ENCODE measurements at places on chromosomes 2 and 18. TPM values are rescaled to one million over a fixed set of nuclear protein-coding genes. Genes with fewer than 3 reads are reported as not detected.

Gene CHRND
- not detected for total RNA-seq

Gene CCDC148
- not detected for total RNA-seq

Gene SULT1C4
- total RNA-seq, result not detected

Gene PSMA8
- 0.93 TPM for total RNA-seq

Gene SULT6B1
- total RNA-seq, result not detected

Gene RMND5A
- total RNA-seq, result 46.4 TPM

- peak; percentile 84 for DNase-seq
Observed at GRCh38 chr2:70995426-70995729, 705 bp upstream of the TEX261 start.

DNA sequence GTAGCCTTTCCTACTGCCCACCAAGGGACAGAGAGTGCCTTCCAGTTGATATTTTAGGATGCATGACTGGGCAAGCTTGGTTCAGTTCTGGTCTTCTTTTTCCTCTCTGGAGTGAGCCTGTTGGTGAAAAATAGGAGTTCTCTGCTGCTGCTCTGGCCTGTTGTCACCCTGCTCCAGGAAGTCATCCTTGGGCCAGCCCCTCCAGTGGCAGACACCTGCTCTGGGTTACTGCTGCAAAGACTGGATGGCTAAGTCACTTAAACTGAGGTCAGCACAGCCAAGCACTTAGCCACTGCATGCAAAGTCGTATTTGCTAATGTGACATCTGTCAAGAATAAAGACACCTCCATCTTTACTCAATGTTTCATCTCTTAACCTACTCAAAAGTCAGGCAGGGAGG lies 219.6 kb upstream of the ID2 start:
- no peak for DNase-seq

DNA sequence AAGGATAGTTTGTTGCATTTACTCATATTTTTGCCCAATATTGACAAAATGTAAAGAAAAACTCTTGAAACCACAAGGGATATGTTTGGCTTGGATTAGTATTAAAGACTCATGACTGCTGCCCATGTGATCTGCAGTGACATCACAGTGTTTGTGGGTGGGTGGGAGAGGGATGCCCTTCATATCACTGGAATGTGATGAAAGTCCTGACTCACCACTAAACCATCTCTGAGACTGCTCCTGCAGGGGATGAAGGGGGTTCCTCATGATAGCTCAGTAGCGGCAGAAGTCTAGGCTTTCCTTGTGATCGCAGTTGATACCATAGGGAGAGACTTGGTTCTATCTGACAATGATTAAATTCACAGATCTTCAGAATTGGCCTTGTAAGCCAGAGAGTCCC lies 451.2 kb downstream of the CNTNAP5 start:
- DNase-seq, result no peak

GRCh38 chr2:86072271-86072858 lies 33.3 kb downstream of the POLR1A start:
- DNase-seq, result no peak

DNA sequence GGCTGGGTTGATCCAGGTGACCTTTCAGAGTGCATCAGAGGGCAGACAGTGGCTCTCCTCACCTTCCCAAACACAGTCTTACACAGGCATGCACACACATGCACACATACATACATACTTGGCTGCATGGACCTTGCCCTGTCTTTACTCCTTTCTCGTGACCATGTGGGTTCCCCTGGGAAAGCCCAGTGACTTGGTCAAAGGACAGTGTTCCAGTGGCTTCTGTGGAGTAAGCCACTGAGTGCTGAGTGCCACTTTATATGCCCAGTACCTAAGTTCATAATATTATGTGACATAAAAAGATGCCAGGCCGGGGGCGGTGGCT lies 249.4 kb downstream of the MYCN start:
- no peak for DNase-seq

DNA sequence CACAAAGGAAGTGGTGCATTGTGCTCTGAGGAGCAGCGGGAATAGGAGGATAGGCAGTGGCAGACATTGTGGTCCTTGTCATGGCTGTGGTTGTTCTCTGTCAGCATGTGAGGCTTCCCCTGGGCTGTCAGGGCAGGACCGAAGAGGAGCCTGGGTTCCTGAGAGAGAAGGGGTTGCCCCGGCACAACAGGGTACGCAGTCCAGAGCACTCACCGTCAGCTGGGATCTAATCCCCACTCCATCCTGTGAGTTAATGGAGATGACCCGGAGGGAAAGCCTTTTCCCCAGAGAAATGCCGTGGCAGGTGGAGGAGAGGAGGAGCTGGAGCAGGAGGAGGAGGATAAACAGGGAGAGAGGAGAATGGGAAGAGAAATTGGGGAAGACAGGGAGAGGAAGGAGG lies 396.7 kb upstream of the HS6ST1 start:
- no peak for DNase-seq

GRCh38 chr2:102120261-102120660 lies 22.3 kb upstream of the IL1R1 start:
- DNase-seq, result no peak

GRCh38 chr2:216618785-216619184 lies 14.4 kb upstream of the IGFBP2 start:
- no peak for DNase-seq

DNA sequence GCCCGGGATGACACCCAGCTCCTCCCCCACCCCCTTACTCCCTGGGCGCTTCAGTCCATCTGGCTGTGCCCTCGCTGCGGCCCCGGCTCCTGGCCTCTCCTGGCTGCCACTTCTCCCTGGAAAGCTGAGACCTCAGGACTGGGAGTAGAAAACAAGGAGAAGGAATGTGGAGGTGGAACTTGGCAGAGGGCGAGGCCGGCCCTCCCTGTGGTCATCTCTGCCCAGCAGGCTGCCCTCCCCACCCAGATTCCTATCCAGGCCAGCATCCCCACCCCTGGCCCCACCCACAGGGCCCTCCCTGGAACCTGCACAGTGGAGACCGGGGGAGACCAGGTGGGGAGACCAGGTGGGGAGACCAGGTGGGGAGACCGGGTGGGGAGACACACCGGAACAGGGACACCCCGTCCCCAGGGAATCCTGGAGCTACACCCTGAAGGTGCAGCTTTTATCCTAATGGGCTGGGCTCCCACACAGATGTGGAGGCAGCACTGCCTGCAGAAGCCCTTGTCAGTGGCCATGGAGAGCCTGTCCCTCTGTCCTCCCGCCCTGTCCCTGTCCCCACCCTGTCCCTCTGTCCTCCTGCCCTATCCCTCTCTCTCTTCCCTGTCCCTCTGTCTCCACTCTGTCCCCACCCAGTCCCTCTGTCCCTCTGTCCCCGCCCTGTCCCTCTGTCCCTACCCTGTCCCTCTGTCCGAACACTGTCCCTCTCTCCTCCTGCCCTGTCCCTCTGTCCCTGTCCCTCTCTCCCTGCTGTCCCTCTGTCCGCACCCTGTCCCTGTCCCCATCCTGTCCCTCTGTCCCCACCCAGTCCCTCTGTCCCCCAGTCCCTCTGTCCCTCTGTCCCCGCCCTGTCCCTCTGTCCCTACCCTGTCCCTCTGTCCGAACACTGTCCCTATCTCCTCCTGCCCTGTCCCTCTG lies 157.1 kb downstream of the PXDN start:
- no peak for DNase-seq

GRCh38 chr2:113858764-113859163 lies 31.1 kb upstream of the ACTR3 start:
- DNase-seq, result no peak

DNA sequence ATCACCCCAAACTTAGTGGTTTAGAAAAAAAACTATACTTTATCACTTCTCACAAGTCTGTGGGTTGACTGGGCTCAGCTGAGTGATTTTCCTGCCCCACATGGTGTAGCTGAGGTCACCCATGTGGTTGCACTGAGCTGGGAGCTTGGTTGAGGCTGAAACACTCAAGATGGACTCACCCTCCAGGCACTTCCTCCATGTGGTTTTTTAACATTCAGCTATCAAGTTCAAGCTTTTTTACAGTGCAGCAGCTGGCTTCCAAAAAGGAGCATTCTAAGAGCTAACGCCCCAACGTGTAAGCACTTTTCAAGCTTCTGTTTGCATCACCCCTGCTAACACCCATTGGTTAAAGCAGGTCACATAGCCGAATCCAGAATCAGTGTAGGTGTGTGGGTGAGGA lies 105.9 kb upstream of the CREB1 start:
- peak; percentile 85 for DNase-seq

DNA sequence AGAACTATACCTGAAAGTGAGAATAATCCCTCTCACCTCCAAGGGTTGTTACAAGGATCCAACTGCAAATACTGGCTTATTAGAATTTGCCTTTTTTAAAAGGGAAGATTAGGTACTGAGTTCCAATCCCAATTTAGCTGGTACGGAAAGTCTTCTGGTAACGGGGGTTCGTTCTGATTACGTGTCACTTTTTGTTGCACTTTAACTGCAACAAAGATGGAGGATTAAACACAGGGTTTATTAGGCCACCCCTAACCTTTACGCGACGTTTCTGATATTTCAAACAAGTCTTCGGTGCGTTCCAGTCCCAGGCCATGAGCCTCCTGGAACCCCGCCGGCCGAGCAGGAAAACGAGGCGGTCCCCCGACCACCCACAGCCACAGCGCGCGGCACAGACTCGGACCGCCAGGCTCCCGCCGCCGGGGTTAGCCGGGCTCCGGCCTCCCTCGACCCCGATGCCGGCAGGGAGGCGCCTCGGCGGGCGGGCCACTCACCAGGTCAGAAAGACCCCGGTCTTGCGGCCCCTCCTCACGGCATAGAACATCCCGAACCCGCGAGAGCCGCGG lies 411 bp downstream of the RNASEH1 start:
- no peak for DNase-seq

GRCh38 chr2:63622751-63623150 lies 34.0 kb downstream of the MDH1 start:
- DNase-seq, result no peak

DNA sequence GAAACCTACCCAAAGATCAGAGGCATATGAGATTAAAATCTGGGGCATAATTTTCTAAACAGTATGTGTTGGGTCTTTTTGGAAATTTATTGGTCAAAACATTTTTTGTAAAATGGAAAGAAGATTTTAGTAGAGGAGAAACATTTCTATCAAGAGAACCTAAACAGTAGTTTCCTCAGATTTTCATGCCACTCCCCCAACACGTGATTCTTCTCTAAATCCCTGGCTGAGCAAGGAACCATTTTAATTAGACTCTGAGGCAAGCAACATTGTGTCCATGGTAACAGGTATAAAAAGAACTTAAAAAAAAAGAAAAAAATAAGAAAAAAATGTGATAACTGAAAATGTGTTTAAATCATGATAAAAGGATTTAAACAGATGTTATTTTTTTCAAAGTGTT lies 1105.2 kb upstream of the ZEB2 start:
- DNase-seq, result no peak

DNA sequence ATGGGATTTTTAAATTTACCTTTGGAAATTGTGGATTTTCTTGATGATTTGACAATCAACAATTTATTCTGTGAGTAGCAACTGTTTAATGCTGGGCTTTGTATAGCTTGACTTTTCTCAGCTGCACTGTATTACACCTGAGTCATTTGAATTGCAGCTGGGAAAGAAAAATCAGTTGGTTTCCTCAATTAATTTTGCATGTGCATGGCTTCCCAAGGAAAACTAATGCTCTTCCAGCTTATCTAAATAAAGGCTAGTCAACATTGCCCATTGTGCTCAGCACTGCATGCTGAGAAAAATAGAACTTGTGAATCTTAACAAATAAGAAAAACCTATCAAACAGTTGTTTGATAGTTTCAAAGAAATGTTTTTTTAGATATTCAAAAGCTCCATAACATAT lies 268.3 kb upstream of the CDH20 start:
- DNase-seq, result no peak

- DNase-seq, result no peak
Observed at GRCh38 chr18:65906621-65907034, 155.8 kb downstream of the CDH7 start.

DNA sequence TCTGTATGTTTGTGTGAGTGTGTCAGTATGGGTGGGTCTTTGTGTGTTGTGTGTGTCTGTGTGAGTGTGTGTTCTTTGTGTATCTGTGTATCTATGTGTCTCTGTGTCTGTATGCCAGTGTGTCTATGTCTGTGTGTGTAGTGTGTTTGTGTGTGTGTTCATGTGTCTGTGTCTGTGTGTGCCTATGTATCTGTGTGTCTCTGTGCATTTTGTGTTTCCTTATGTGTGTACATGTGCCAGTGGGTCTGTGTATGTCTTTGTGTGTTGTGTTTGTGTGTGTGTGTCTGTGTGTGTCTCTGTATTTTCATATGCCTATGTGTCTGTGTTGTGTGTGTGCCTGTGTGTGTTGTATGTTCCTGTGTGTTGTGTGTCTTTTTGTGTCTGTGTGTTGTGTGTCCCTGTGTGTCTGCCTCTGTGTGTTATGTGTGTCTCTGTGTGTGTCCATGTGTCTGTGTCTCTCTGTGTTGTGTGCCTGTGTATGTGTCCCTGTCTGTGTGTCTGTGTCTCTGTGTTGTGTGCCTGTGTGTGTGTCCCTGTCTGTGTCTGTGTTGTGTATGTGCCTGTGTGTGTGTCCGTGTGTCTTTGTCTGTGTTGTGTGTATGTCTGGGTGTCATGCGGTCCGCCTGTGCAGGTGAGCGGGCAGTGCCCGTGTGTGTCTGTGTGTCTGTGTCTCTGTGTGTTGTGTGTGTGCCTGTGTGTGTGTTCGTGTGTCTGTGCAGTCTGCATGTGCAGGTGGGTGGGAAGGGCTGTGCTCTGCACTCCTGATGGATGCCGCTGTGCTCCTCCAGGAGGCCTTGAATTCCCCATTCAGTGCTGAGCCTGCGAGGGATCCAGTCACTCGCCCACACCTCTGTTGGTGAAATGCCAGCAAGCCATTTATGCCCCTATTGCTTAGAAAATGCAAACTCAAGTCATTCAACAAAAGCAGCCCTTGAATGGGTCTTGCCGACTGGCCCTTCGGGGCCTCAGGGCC lies 37.4 kb downstream of the KLHL29 start:
- DNase-seq, result no peak

DNA sequence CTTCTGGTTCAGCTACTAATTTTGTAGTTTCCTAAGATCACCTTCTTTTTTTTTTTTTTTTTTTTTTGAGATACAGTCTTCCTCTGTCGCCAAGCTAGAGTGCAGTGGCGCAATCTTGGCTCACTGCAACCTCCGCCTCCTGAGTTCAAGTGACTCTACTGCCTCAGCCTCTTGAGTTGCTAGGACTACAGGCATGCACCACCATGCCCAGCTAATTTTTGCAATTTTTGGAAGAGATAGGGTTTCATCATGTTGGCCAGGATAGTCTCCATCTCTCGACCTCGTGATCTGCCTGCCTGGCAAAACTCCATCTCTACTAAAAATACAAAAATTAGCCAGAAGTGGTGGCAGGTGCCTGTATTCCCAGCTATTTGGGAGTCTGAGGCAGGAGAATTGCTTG lies 301.5 kb upstream of the TFPI start:
- DNase-seq, result no peak

GRCh38 chr2:85257359-85257969 lies 70.3 kb downstream of the TGOLN2 start:
- DNase-seq, result no peak

GRCh38 chr2:1993711-1994682 lies 249.7 kb upstream of the PXDN start:
- DNase-seq, result no peak

DNA sequence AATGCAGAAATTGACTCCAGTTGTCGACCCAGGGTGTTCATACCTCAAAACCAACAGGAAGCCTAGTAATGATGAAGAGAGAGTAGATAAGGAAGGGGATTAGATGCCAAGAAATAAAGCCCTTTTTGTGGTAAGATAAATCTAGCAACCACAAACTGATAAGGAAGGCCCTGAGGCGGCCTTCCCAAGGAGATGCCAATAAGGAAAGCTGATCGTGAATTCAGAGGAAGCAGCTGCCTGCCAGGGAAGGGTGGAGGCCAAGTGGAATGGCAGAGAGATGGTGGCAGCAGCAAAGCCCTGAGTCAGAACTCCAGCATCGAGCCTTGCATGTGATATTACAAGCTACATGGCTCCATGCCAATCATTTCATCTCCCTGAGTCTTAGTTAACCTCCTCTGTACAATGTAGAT lies 126.3 kb downstream of the IRS1 start:
- no peak for DNase-seq

All from activated CD4-positive, alpha-beta T cell treated with anti-CD3 and anti-CD28 coated beads, Interleukin-2, amount 10 ng/mL, durations not matched to agents 24 days and 14 days (primary cell).